ENCODE measurements at places on chromosomes 2 and 18.

DNA sequence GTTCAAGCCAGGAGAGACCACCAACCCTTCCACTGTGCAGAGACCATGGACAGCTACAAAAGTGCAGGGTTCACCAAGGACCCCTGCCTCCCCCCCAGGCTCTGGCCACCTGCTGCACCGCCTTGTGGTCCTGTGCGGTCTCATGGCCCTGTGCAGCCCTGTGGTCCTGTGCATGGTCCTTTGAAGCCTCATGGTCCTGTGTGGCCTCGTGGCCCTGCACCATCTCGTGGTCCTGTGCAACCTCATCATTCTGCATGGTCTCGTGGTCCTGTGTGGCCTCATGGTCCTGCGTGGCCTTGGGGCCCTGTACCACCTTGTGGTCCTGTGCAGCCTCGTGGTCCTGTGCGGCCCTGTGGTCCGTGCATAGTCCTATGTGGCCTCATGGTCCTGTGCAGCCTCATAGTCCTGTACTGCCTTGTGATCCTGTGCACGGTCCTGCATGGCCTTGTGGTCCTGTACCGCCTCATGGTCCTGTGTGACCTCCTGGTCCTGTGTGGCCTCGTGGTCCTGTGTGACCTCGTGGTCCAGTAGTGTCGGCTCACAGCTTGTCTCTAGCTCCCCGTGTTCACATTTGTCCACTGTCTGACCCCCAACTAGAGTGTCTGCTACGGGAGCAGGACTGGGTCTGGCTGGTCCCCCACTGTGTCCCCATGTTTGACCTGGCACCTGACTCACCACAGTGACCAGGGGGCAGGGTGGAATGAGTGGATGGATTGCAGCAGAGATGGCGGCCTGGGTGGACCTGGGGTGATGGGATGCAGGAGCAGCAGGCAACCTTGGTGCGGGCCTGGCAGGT lies 20.0 kb upstream of the OTOS start:
- DNase-seq, result no peak

GRCh38 chr18:51491678-51492372 lies 294.3 kb upstream of the MEX3C start:
- no peak for DNase-seq

DNA sequence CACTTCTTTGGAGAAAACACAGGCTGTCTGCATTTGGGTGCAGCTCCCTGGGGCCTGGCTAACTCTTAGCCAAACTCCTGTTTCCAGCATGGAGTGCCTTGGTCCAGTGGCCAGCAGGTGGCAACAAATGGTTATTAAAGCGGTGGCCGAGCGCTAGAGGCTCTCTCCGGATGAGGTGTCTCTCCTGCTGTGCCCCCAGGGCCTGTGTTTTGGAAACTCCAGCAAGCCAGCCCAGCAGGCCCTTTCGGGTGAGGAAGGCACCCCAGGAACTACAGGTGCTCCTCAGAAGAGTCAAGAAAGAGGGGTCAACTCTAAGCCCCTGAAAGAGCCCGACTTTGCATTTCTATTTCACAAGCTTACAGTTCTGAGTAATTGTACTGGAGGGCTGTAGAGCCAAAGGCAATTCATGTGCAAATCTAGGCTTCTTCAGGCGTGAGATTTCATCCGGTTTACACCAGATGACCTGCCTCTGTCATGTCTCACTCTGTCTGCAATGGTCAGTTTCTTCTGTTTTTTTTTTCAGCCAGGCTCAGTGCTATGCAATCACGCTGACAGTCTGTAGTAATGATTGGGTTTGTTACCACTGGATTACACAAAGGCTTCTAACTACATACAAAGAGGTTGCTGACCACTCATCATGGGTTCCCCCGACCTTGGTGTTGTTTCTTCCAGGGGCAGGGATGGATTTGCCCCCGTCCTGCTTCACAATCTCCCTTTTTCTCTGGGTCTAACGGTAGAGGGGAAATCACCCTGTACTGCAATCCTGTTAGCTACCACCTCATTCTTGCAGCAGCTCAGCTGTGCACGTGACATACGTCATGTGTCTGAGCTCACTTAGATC lies 7.6 kb upstream of the CHRNA1 start:
- DNase-seq, result no peak

DNA sequence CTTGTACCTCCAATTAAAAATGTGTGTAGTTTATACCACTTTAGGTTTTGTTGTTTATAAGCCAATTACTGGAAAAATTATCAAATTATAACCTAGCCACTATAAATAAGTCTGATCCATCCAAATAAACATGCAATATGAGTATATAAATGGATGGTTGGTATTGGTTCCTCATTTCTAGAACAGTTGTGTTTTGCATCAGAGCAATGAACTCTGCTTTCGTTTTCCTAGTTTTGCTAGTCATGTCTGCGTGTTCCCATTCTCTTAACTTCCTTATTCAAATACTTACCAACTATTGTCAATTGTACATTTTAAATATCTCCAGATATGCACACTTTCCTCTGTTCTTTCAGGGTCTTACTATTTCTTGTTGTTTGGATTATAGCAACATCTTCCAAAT lies 641.7 kb downstream of the NR4A2 start:
- no peak for DNase-seq
